Activated CD4-positive, alpha-beta memory T cell treated with anti-CD3 and anti-CD28 coated beads, Interleukin-2, amount 10 ng/mL, durations not matched to agents 7 days and 5 days (primary cell): ENCODE measurements at places on chromosomes 1 and 21.
A peak's percentile ranks its signal among the peaks of the same experiment; 100 is the strongest.

- no peaks in the 10 kb centered on the region for H3K36me3 ChIP-seq
- no peak overlapping the region for H3K4me3 ChIP-seq
- no peak overlapping the region for H3K27ac ChIP-seq
- H3K4me1 ChIP-seq: peaks cover 18% of the 10 kb centered on the region
- no peak for DNase-seq
Observed at GRCh38 chr1:38929054-38929453, 12.6 kb downstream of the RHBDL2 start.

DNA sequence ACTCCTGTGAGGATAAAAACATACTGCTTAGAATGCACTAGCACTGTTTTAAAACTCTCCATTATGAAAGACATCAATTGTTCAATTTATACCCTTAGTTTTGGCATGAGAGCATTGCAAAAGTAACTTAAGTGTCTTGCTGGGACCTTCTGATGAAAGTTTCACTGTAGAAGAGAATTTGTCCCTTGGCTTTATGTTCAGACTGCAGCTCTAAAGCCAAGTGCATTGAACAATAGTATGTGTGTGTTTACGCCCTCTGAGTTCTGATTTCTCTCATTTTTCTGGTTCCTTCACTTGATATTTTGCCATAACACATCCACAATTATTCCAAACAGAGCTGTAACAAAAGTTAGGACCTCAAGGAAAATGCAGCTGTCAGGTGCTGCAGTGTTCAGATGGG lies 474.6 kb downstream of the DISC1 start:
- H3K4me1 ChIP-seq: no peaks in the 10 kb centered on the region
- H3K4me3 ChIP-seq: no peak overlapping the region
- no peaks in the 10 kb centered on the region for H3K36me3 ChIP-seq
- DNase-seq: no peak
- H3K27ac ChIP-seq: no peak overlapping the region

DNA sequence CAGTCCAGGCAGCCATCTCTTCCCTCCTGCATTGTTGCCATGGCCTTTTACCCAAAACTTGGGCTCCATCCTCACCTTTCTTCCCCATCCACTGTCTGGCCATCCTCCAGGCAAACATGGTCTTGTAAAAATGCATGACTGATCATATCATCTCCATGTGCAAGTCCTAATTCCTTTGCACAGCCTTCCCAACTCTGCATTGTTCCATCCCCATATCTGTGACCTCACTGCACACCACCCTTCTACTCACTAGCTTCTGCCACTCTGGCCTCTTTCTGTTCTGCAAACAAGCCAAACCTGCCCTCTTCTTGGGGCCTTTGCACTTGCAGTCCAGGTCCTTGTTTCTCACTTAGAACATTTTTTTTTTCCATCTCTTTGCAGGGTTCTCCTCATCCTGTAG lies 230.1 kb upstream of the GJB5 start:
- no peaks in the 10 kb centered on the region for H3K4me1 ChIP-seq
- H3K27me3 ChIP-seq: peaks cover 4% of the 10 kb centered on the region
- H3K4me3 ChIP-seq: no peak overlapping the region

DNA sequence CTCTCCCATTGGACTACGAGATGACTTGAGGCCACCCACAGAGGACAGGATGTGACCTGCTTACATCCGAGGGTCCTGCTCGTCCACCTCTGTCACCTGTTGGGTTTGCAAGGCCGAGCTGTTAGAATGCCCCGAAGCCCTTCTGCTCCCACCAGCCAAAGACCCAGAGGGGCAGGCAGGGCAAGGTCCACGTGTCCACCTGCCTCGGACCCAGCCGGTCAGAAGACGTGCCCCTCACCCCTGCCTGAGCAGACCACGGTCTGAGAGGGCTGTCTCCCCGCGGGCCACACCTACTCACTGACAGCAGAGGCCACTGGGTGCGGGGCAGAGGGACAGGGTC lies 30.3 kb upstream of the TRAPPC10 start:
- H3K4me1 ChIP-seq: peaks cover 10% of the 10 kb centered on the region
- no peak overlapping the region for H3K4me3 ChIP-seq
- no peak overlapping the region for H3K27ac ChIP-seq
- H3K27me3 ChIP-seq: no peaks in the 10 kb centered on the region
- no peak for DNase-seq

GRCh38 chr1:231611851-231612250 lies 14.7 kb upstream of the DISC1 start:
- peaks cover 46% of the 10 kb centered on the region for H3K4me1 ChIP-seq
- peak overlapping the region; percentile 94 for H3K27ac ChIP-seq
- H3K27me3 ChIP-seq: peaks cover 9% of the 10 kb centered on the region

DNA sequence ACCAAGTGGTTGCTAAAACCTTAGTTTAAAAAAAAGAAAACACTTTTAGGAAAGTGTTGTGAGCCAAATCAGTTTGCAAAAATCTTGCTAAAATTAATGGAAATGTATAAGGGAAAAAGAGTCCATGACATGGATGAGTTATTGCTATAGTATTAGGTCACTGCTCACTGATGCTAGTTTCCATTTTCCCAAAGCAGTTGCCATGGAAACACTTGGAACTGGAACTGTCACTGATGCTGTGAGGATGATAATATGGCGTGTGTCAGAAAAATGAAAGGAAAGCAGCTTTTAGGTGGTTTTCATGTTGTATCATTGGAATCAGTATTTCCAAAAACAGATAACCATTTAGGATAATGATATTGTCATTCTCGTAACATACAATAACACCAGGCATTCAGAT lies 104.4 kb downstream of the PHTF1 start:
- peaks cover 3% of the 10 kb centered on the region for H3K36me3 ChIP-seq
- no peaks in the 10 kb centered on the region for H3K27me3 ChIP-seq
- DNase-seq: no peak
- H3K27ac ChIP-seq: no peak overlapping the region
- no peak overlapping the region for H3K4me3 ChIP-seq

GRCh38 chr1:64877151-64877550 lies 89.2 kb downstream of the JAK1 start:
- H3K27me3 ChIP-seq: no peaks in the 10 kb centered on the region
- H3K4me1 ChIP-seq: peaks cover 47% of the 10 kb centered on the region
- no peak overlapping the region for H3K4me3 ChIP-seq
- DNase-seq: no peak
- H3K27ac ChIP-seq: peak overlapping the region; percentile 74
- peaks cover 71% of the 10 kb centered on the region for H3K36me3 ChIP-seq
